ENCODE measurements at places on chromosomes 3 and 15.

GRCh38 chr15:31365655-31366127 lies 39.1 kb downstream of the KLF13 start:
- DNase-seq = no peak

- DNase-seq = peak; percentile 30
Measured at GRCh38 chr15:65275728-65276126, 11.0 kb downstream of the PARP16 start.

DNA sequence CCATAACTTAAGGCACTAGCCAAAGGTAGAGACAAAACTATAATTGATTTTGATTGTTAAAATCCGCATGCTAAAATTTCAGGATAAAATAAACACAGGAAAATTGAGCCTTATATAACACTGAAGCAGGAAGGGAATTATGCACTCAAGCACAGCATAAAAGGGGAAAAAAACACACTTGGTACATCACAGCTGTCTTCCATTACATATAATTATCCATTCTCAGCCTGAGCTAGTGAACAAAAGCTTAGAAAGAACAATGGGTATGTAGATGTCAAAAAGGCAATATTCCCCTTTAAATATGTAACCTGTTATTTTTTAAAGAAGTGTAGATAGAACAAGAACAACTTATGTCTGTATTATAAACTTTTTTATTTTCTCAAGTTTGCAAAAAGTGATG lies 899.2 kb downstream of the ROBO1 start:
- DNase-seq = no peak

- no peak for DNase-seq
Measured at GRCh38 chr15:28904541-28905315, 19.0 kb downstream of the APBA2 start.

- peak; percentile 53 for DNase-seq
Measured at GRCh38 chr15:80485370-80486164, 81.4 kb downstream of the ARNT2 start.

DNA sequence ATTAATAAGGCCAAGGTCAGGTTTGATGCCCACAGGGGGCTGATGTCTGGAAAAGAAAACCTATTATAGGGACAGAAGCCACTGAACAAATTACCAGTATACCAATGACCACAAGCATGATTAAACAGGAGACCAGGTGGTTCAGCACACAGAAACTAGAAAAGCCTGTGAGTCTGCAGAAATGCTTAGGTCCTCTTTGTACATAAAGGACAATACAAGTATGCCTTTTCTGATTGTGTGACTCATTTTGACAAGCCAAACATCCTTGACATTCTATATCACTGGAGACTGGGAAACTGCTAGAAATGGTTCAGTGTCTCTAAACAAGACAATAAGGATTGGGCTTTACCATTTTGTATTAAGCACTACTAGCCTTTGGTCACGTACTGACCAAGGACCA lies 113.2 kb upstream of the MYO5C start:
- DNase-seq = no peak

DNA sequence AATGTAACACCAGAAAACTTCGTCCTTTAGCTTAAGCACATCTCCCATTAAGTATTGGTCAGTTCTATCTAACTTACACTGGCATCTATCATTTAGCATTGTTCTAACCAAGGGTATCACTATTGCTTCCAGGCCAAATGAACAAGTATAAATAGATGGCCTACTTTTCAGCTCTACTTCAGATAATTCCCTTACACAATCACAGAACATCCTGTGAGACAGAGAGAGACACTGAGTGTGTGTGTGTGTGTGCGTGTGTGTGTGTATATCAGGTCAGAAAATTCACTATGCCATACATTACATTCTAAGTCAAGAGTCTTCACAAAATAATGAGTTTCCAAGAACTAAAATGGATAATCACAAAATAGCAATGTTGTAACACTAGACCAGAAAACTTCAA lies 39.1 kb downstream of the SCAPER start:
- no peak for DNase-seq

- DNase-seq = no peak
Measured at GRCh38 chr3:54515441-54516213, 393.3 kb downstream of the CACNA2D3 start.

GRCh38 chr3:155870945-155871745 lies 695 bp downstream of the GMPS start:
- peak; percentile 61 for DNase-seq

DNA sequence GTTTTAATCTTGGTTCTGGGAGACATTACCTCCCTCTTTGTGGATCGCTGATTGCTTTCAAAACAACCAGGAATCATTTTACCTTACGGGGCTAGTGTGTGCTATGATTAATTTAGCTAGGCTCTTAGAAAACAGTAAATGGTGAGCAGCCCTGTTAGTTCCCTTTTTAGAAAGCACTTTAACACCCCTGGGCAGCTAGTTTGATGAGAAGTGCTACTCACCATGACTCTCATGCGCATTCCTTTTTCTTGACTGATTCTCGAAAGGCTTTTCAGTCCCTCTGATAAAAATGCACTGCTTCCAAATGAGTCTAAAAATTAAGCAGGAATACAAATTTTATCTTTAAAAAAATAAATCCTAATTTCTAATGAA lies 75.3 kb upstream of the LEKR1 start:
- no peak for DNase-seq

- DNase-seq = peak; percentile 97
Measured at GRCh38 chr15:23447107-23447500, at the start of gene GOLGA6L2. Gene GOLGA6L2, minus strand, starts transcription at chr15:23447243. Its CDS starts 62 bp downstream, at chr15:23447181.

- no peak for DNase-seq
Measured at GRCh38 chr15:65195548-65195923, 10.4 kb upstream of the CLPX start.

- DNase-seq = no peak
Measured at GRCh38 chr3:121844892-121845291, 9.9 kb downstream of the EAF2 start.

DNA sequence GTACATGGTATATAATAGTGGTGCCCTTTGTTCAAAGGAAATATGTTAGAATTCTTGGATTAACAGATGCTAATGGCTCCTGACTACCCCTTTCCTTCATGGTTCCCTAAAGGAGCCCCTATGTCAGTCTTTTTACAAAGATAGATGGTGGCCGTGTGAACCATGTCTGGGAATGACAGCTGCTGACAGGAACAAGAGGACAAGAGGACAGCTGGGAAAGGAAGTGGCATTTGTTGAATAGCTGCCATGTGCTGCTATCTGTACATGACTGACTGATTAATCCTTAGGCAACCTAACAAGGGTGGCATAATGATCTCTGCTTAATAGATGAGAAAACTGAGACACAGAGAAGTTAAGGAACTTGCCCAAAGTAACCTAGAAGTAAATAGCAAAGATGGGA lies 321.7 kb downstream of the ZNF621 start:
- no peak for DNase-seq

DNA sequence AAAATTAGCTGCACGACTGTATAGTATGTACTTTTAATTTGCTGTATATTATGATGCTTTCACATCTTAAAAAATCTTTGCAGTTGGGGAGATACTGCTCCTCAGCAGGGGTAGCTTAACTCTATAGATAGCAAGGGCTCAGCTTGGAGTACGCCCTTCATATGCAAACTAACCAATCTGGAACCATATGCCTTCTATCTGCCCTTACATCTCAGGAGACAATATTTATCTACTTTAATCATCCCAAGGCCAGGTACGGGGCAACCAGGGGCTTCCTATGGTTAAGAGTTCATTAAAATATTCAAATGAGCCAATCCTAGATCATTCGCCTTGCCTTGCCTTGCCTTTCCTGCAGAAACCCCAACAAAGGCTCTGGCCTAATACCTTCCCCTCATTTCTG lies 204.1 kb upstream of the ZBTB20 start:
- no peak for DNase-seq

- peak; percentile 66 for DNase-seq
Measured at GRCh38 chr15:97903971-97904572, 56.4 kb upstream of the ARRDC4 start.

GRCh38 chr3:14647976-14648955 lies 3.3 kb upstream of the CCDC174 start:
- DNase-seq = peak; percentile 28

DNA sequence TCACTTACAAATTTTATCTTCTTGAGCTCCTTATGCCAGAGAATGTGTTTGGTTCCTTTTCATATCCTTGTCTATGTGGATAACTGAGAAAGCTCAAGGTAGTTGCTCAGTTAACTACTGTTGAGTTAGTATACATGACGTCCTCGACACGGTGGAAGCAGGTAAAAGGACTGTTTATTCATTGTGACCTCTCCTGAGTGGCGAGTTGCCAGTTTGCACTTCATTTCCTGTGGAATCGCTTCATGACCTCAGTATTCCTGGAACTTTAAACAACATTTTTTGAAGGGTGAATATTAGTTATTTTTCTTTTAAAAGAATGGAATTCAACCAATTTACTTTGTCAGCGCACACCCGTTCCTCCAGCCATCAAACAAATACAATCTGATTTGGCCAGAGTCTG lies 1.2 kb upstream of the TPRG1 start:
- no peak for DNase-seq

DNA sequence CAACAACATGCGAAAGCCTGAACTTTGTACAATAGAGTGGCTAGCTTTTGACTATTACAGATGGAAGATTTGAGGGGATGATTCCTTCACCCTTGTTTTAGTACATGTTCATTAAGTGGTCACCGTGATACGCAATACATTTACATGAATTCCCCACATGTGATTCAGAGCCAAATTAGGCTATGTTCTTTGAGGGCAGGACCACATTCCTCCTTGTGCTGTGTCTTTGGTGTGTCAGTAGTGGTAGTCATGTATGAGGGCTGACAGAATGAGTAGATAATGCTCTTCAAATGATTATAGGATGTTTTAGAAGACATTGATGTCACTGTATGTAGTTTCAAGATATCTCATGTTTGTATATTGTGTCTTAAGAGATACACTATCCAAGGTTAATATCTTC lies 12.1 kb downstream of the PTPRG start:
- DNase-seq = no peak

DNA sequence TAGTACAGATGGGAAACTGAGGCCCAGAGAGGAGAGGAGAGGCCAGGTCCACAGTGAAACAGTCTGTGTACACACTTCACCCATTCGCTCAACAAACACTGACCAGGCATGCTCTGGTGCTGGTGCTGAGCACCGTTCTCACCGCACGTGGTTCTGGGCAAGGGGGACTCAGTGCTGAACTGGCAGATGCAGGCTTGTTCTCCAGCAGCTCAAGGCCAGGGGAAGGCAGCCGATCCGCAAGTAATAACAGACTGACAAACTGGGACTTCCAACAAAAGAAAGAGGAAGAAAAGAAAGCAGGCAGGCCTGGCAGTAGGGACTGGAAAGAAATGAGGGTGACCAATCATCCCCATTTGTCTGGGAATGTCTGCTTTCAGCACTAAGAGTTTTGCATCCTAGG lies 25.6 kb upstream of the LINGO1 start:
- DNase-seq = no peak

DNA sequence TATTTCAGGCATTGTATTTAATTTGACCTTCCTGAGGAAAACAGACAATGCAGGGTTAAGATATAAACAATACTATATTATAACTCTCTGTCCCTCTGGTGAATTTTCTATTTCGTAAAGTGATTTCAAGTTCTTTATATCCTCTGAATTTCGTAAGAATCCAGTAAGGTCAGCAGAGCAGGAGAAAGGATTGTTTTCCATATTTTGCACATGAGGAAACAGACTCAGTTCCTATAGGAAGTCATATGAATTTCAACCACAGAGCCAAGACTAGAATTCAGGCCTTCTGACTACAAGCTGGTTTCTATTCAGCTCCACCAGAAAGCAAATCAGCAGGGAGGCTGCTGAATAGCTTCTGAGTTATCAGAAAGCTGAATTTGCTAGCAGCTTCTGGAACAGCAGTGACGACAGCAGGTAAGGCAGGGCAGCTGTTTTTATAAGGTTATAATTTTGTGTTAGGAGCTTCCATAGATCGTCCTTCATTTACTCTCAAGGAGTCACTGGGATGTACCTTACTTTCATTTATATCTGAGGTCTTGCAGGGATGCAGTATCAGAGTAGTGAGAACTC lies 11.1 kb upstream of the PLAAT1 start:
- DNase-seq = no peak

DNA sequence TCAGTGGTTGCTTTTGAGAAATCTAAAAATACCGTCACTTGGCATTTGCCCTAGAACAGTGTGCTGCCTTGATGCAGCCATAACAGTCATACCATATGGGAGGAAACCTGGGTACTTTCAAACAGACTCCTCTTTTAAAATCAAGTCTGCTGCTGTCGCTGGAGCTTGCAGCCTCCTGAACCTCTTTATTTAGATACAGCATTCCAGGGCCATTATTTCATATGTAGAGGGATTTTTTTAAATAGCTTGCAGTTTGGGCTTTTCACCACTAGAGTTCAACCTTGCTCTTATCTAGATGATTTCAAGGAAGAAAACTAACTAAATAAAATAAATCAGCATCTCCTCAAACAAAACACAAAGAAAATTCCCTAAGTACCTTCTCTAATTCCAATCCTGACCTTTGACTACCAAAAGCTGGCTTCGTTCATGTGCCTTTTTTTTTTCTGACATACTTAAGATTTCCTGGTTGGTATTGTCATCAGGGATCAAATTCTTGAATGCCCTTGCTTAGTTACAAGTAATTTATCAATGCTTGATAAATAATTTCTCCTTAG lies 111.6 kb downstream of the KBTBD8 start:
- DNase-seq = peak; percentile 51

- DNase-seq = peak; percentile 75
Measured at GRCh38 chr15:48963524-48964113, at the start of gene SHC4. Gene SHC4, minus strand, starts transcription at chr15:48963919. Its CDS starts 904 bp downstream, at chr15:48963015.

DNA sequence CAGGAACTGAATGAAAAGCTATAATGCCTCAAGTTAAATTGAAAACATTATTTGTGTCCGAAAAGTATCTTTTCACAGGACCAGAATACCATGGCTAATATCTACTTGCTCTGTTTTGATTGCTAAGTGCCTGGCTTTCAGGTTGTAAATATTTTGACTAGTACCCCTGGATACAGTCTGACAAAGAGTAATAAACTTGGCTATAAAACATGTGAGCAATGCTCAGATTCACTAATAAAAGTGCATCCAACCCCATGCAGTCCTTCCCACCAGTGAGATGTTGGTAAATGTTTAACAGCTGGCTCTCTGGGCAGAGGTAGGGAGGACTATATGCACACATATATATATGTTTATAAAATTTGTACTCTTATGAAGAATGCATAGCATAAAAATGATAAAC lies 281.8 kb upstream of the TGFBR2 start:
- DNase-seq = peak; percentile 80

DNA sequence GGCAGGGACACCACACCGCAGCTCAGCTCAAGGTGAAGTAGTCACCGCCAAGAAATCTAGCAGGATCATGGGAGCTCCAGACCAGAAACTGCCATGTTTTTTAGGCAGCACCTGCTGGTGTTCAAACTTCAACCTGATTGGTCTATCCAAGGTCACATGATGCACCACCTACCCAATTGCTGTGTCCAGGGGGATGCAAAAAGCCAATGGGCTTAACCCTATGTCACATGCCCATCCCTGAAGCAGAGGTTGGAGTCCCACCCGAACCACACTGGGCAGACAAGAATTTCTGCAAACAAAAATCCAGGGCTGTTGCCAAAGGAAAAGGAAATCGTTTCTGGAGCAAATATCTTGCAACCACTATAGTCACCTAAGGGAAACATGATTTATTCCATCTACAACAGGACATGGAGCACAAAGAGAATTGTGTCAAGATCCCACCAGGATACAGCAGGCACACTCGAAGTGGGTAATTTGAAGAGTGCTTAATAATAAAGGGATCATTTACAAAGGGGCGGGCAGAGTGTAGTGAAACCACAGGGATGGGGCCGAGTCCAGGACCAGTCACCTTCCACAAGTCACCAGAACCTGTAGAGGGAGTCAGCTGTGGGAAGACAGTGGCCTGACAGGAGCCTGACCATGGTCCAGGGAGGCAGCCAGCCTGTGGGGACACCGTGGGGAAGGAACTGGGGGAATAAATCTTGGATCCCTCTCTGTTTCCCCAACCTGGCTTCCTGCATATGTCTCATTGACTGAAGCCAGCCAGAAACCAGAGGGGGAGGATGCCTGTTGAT lies 34.2 kb upstream of the TSEN2 start:
- no peak for DNase-seq
